CMK (cell line): ENCODE measurements at places on chromosomes 16 and 17.

- DNase-seq: peak; percentile 77
Measured at GRCh38 chr17:77453613-77454241, 313.0 kb downstream of the SEC14L1 start.

DNA sequence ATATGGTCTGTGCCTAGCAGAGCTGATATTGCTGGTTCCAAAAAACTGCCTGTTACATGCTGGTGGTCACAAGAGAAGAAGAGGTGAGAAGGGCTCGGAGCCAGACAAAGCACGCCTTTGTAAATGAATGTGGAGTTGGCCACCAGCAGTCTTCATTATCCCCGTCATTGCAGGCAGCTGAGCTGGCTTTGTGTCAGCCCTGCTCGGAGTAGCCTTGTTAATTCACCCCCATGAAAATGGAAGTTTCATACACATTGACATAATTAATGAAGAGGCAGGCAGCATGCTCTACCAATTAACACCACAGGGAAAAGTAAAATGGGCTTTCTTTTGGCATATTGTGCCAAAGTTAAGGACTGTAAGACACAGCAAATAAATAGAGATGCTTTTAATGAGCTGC, 113.7 kb upstream of the RBFOX1 start:
- no peak for DNase-seq

GRCh38 chr16:56246051-56246817, 54.9 kb downstream of the GNAO1 start:
- no peak for DNase-seq

GRCh38 chr17:36183001-36183971, 6.8 kb upstream of the TBC1D3B start:
- DNase-seq: peak; percentile 49

GRCh38 chr16:1206326-1206725, 18.7 kb downstream of the TPSG1 start:
- no peak for DNase-seq

DNA sequence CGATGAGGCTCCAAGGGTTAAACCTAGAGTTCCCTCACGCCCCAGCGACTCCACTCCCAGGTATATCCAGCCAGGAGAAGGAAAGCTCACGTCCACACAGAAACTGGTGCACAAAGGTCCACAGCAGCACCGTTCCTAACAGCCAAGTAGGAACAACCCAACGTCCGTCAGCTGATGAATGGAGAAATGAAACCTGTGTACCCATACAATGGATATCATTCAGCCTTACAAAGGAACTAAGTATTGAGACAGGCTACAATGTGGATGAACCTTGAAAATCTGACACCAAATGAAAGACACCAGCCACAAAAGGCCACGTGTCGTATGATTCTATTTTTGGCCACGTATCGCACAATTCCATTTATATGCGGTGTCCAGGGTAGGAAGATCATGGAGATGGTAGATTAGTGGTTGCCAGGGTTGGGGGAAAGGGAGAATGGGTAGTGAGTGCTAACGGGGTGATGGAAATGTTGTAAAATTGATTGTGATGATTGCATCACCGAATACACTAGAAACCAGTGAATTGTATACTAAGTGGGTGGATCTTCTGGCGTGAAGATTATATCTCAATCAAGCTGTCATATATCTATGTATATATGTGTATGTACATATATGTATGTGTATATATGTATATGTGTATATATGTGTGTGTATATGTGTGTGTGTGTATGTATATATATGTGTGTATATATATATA, 30.1 kb downstream of the NLRC3 start:
- no peak for DNase-seq

- DNase-seq: no peak
Measured at GRCh38 chr17:5672141-5672540, 87.8 kb upstream of the NLRP1 start.

GRCh38 chr17:74252211-74252610, 21.8 kb upstream of the DNAI2 start:
- no peak for DNase-seq

DNA sequence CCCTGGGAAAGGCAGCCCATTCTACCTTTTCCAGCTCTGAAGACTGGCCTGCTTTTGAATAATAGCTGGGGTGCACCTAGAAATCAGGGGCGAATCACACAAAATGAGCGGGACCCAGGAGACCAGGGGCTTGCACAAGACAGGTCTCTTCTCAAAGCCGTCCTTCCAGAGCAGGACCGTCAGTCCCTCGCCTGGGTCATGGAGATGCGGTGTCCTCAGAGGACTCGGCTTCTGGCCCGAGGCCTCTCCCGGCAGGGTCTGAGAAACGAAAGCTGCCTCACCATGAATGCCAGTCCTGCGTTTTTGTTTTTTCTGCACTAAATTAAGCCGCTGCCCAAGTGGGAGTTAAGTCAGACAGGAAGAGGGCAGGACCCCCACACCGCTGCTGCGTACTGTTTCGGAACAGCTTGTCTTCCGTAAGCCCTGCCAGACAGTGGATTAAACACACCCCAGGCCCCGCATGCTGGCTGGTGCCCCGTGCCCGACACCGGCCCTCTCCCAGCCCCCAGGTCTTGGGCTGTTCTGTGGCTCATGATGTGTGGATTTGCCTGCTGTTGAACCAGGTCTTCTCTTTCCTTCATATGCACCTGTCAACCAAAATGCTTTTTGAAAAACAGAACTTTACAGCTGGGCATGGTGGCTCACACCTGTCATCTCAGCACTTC, 142.1 kb upstream of the RPH3AL start:
- DNase-seq: no peak

DNA sequence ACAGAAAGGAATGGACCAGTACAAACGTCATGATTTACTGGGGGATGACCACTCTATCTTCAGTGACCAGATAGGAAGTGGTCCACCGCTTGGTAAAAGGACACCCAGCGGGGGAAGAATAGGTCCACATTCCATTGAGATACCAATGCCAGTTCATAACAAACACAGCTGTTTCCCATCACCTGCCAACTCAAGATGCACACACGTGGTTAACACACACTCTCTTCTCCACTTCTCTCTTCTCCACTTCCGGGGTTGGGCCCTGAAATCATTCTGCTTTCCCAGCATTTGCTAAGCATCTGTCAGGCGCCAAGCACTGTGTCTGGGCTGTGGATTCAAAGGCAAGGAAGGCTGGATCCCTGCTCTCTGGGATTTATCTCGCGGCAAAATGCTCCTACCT, 175.5 kb downstream of the SLC39A11 start:
- peak; percentile 14 for DNase-seq

DNA sequence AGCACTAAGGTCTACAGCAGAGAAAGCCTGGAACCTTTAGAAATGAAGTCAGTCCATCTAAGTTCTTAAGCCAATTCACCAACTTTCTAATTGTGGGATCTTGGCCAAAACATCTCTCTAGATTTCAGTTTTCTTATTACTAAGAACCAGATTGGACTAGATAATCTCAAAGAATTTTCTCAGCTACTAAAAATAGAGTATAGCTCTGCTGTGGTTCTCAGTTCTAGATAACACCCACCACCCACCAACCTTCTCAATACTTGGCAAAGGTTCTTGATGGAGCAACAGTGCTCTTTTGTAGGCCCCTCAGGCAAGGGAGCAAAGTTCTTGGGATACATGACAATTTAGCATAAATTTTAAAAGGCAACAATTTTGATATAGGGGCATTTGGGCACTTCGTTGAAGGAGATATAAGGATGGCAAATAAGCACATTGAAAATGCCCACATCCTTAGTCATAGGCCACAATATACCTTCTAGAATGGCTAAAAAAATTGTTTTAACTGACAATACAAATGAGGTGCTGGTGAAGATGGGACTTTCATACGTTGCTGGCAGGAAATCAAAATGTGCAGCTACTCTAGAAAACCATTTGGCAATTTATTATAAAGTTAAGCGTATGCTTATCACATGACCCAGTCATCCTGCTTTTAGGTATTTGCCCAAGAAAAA, 74.4 kb upstream of the TMEM132E start:
- DNase-seq: no peak

DNA sequence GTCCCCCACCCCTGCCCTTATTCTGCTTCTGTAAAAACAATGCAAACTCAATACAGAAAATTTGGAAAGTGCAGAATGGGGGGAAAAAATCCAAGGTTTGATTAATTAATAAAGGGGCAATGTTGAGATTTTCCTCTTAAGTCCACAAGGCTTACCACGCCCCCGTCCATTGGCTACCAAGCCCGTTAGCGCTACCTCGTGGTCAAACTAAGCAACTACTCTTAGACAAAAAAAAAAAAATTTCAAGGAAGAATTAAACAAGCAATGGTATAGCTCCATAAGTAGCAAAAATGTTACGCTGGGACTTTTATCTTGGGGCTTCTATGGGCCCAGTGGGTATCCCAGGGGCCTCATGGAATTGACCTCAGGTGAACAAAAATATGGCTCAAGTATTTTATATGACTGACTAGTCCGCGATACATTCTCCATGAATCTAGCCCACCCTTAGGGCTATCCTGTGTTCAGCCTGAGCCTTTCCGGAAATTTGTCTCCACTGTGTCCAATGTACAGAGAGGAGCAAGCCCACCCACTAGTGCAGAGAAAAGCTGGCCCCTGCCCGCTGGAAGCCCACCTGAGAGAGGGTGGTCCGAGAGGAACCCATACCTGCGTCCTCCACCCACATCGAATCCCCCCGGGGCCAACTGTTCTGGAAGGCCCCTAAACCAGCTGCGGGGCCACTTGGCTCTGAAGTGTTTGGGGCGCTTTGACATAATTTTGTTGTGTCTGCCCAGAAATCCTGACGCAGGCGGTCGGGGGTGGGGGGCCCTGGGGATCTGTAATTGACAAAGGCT, 19.1 kb upstream of the TEX2 start:
- DNase-seq: no peak

GRCh38 chr16:337975-338575, 14.4 kb downstream of the AXIN1 start:
- DNase-seq: no peak
